Forelimb muscle (tissue), 1 donor: ENCODE measurements at places on chromosomes 3 and 15.

- DNase-seq = peak; percentile 46
These were observed 127.4 kb upstream of the ABHD17C start for GRCh38 chr15:80567721-80568157.

- DNase-seq = no peak
These were observed 195.3 kb downstream of the ITPR1 start for GRCh38 chr3:4688411-4688810.

DNA sequence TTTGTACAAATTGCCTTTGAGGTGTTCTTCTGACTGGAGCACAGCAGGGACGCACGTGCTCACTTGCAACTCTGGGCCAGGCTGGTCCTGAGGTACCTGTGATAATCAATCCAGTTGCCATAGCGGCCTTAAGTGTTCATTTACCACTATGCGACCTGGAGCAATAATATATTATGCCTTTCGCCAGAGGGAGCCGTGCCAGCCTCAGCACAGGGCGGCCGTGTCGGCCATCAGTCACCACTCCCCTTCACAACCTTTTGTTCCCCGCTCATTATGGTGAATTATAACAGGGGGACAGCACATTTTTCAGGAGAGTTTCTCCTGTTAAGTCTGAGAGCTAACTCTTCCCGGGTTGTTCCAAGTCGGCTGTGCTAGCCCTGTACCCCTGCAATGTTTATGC is 289.7 kb downstream of the RORA start:
- no peak for DNase-seq

DNA sequence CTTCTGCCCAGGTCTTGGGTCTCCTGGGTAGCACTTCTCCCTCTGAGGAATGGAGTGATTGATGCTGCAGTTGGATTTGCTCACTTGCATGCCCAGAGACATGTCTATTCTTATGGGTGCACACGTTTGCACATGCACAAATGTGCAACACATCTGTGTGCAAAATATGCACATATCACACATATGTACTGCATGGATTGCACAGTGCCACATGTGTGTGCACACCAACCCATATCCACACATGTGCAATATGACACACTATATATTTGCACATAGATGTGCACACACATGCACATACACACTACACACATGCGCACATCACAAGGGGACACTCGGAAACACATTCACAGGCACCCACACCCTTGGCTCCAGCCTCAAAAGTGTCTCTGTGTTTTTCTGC is 671 bp upstream of the SEMA3B start:
- DNase-seq = no peak

DNA sequence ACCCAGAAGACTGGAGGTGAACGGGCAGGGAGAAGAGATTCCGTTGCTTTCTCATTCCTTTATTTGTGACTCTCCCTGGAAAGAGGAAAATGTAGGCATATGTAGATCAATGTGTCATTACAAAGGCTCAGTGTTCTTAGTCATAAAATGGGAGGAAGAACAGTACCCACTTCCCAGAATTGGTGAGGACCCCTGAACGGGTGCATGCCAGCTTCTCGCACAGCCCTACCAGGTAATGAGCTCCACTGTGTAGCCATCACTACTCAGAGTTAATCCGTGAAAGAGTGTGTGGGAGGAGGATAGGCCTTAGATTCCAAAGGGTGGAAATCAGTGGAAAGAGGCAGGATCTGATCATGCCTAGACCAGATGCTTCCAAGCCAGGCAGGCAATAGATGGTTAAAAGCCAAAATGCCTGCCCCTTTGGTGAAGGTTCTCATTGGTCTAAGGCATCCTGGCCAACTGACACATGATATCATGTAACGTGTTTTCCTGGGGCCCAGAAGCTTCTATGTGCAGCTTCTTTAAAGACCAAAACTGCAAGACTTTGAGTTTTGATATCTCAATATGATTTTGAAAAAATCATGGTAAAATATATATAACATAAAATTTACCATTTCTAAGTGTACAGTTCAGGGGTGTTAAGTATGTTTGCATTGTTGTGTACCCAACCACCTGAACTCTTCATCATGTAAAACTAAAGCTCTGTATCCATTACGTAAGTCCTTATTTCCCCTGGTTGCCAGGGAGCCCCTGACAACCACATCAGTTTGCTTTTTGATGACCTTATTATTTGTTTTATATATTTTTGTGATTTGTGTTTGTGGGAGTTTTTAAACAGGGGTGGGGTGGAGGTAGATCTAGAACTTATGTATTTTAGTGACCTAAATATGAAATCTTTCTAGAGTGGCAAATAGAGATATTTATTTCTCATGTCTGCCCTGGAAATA is 402.2 kb upstream of the CFAP20DC start:
- DNase-seq = no peak

DNA sequence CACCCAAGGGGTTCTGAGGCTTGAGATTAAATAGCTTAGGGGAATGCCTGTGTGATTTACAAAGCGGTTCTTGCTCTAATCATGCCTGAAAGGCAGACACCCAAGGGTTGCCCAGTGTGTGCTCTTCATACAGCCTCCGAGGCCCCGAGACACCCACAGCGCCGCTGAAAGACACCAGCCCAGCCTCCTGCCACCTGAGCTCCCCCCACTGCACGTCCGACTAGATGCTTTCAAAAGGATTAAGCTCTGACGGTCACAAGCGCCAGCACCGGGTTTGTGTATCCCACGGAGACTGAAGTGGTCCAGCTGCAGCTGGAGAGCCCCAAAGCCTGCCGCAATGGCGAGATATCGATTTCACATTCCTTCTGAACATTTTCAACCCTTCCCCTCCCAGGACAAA is 50.3 kb downstream of the SPATA12 start:
- no peak for DNase-seq

DNA sequence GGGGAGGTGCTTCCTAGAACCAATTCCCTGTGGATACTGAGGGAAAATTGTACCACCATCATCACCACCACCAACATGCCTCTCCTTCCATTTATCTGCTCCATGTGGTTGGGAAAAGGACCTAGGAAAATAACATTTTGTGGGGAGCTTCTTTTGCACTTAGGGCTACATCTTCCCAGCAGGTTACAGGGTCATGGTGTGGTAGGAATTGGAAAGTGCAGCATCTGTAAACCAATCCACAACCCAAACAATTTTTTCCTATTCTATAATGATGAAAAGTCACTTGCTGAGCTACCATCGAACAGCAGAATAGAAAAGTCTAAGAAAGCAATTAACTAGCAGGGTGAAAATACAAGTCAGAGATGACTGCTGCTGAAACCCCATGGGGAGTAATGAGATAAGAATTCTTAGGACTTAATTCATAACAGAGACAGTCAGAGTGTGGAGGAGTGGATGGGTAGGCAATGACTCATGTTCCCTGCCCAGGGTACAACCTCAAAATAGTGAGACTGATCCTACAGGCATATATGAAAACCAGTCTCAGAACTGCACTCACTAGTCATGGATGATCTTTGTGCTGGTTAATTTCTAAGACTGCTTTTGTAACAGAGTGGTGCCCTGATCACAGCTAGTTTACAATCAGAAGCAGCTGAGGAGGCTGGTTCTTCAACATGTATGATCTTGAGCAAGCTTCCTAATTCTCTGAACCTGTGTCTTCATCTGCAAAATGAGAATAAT is 38.1 kb upstream of the LEKR1 start:
- no peak for DNase-seq

DNA sequence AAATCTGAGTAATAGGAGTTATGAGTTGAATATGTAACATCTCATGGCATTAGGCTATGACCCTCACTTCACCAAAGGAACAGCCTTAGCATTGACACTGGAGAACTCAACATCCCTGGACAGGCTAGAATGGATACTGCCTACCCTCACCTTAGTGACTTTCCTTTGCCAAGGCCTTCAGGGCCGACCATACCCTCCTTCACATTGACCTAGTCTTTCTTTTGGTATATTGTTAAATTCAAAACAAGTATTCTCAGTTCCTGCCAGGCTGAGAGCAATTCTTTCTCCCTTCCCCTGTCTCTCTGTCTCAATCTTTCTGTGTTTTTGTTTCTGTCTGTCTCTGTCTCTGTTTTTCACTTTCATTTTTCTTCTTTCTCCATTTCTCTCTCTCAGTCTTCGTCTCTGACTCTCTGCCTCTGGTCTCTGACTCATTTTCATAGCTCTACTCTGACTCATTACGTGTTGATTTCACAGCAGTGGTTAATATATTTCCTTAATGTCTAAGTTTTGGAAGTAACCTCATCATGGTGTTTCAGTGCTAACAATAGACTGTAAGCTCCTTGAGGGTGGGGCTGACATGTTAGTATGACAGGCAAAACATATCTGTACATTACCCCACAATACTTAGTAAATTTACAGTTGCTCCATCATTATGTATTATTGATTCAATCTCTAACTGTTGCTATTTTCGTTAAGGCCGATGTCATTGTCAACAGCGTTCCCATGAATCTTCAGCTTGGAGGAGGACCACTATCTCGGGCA is 32.5 kb downstream of the PARP15 start:
- no peak for DNase-seq

DNA sequence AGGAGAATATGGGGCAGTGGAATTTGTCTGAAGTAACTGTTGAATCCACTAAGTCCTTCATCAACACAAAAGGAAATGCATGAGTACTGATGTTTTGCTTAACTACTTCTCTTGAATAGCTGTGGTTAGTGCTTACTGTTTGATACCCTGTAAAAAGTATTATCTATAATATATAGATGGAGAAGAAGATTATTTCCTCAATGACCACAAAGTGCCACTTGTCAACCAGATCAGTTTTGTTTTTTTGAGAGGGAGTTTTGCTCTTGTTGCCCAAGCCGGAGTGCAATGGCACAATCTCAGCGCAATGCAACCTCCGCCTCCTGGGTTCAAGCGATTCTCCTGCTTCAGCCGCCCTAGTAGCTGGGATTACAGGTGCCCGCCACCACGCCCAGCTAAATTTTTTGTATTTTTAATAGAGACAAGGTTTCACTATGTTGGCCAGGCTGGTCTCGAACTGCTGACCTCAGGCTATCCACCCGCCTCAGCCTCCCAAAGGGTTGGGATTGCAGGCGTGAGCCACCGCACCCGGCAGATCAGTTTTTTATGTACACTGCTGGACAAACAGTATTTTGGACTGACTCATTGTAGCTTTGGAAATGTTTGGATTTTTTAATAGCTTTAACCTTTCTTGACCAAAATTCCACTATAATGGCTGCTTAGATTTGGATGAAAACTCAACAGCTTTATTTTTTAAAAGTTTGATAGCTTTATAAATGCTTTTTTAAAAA is 1.5 kb upstream of the RPLP1 start:
- DNase-seq = no peak

- no peak for DNase-seq
These were observed 9.6 kb downstream of the CELSR3 start for GRCh38 chr3:48652923-48653715.

- no peak for DNase-seq
These were observed 47.3 kb downstream of the TMCO5A start for GRCh38 chr15:37981775-37982174.

DNA sequence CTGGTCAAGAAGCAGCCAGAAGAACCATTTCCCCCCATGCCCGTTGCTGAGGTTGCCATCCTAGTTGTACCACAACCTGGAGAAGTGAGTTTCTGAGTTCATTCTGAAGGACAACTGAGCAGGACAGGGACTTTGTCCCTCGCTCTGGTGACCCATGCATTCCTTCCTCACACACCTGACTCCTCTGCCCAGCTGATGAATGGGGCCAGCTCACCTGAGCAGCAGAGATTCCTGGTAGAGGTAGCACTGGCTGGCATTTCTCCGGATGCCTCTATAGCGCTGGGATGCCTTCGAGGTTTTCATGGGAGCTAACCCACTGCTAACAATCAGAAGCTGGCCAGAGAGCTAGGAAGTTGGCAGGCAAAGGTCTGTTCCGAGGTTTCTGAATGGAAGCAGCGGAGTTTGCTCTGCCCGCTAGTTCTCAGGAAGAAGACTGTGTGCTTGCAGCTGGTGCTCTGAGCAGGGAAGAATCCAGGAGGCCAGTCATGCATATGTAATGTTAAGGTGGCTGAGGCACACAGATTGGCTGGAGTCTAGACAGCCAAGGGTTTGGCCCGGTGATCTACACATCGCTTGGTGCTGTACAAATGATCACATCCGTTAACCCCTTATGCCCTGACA is at the start of gene TMC3:
TSS of gene TMC3 (minus strand) at position 439 of the 621 bp plus-strand sequence. CDS start at position 303, 136 bp downstream.
- DNase-seq = no peak

- no peak for DNase-seq
These were observed 777 bp downstream of the GPR160 start for GRCh38 chr3:170038434-170039110.

GRCh38 chr15:51861557-51862359 is 32.3 kb downstream of the TMOD3 start:
- DNase-seq = no peak

DNA sequence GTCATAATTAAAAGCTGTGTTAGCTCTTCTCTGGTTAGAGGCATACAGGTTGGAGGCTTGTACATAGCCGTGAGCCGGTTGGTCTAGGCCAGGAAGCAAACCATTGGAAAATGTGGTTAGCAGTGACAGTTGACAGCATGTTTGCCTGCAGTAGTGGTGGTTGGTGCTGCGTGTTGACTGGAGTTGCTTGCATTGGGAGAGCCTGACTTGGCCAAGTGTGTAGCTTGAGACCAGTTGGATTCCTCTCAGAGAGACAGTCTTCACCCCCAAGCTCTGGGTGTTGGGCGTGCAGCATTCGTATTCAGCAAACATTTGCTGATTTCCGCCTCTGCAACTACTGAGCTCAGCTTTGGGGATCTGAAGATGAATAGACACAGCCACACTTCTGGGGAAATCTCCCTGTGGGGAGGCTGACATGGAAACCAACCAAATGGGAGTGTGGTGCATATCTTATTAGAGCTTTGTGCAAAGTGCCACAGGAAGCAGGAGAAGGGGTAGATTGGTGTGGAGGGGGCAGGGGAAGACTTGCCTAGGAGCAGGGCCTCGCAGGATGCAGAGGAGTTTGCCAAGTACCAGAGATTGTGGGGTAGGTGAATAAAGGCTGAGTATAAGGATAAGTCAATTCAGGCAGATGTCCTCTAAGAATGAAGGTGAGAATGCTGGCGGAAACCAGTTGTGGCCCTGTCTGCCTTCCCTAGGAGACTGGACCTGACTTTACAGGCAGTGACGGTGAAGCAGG is 83.5 kb downstream of the IGF1R start:
- DNase-seq = no peak

DNA sequence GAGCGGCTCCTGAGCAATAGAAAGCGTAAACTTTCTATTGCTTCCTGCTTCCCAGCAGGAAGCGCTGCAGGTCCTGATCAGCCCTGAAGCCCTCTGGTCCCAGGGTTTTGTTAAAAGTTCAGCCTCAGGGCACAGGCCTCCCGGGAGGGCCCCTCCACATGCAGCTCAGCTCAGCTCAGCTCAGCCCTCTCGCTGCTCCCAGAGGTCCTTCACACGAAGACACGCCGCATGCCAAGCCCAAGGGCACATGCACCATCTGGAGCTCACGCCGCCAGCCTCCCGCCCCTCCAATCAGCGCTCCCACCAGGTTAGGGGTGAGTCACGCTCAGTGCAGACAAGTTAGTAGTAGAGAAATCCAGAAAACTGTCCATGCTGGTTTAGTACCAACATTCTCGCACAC is 12.7 kb downstream of the TKT start:
- no peak for DNase-seq

- DNase-seq = no peak
These were observed 48.5 kb downstream of the CMTM6 start for GRCh38 chr3:32454111-32454510.
